Psoas muscle (tissue), 8 donors: ENCODE measurements at places on chromosomes 3 and 15. TPM values are rescaled to one million over a fixed set of nuclear protein-coding genes. Genes with fewer than 3 reads are reported as not detected.

Gene MON1A
- 13.7 TPM for total RNA-seq

Gene SAXO2
- total RNA-seq, result 1.9 TPM

GRCh38 chr15:67531379-67531914 is 10.5 kb downstream of the C15orf61 start:
- H3K36me3 ChIP-seq, result peaks cover 19% of the 10 kb centered on the region
- H3K4me3 ChIP-seq, result no peak overlapping the region
- peaks cover 30% of the 10 kb centered on the region for H3K4me1 ChIP-seq
- DNase-seq, result no peak
- H3K27ac ChIP-seq, result no peak overlapping the region
- no peaks in the 10 kb centered on the region for H3K27me3 ChIP-seq

DNA sequence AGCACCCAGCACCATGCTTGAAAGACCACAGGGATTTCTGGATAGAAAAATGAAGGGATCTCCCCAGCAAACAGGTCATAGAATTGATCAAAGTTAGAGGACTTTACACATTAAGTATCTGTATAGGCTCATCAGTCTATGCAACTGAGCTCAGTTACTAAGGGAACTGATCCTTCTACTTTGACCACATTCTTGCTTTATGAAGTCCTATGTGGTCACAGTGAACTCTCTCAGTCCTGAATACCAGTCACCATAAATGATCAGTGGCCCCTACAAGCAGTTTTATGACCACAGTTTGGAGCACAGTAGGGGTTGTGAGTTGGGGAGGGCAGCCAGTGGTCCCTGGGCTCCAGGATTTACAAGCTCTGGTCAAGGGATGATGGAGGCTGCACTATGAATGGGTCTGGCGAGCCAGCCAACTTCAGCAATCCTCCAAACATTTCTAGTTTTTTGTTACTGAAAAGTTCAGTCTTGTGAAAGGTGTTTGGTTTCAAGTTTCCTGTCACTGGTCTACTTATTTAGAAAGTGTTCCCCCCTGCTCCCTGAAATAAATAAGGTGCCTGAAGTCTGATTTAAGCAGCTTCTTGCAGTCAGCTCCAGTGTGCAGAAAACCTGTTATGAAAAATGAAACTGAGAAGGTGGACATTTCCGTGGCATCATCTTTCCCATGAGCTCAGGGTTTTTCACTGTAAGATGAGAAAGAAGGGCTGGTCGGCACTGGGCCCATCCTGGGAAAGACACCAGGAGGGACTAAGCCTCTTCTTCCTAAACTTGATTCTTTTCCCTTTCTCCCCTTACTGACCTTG is 75.5 kb downstream of the DAPK2 start:
- peak overlapping the region; percentile 78 for H3K27ac ChIP-seq
- H3K4me3 ChIP-seq, result no peak overlapping the region
- H3K4me1 ChIP-seq, result peaks cover 64% of the 10 kb centered on the region
- DNase-seq, result no peak
- no peaks in the 10 kb centered on the region for H3K27me3 ChIP-seq
- H3K36me3 ChIP-seq, result peaks cover 5% of the 10 kb centered on the region

GRCh38 chr3:23811919-23812318 is 6.2 kb downstream of the UBE2E1 start:
- peak overlapping the region; percentile 97 for H3K27ac ChIP-seq
- no peaks in the 10 kb centered on the region for H3K27me3 ChIP-seq
- H3K4me1 ChIP-seq, result peaks cover 65% of the 10 kb centered on the region
- no peak for DNase-seq
- peak overlapping the region; percentile 82 for H3K4me3 ChIP-seq
- H3K36me3 ChIP-seq, result no peaks in the 10 kb centered on the region

Gene GANC
- total RNA-seq, result 22.3 TPM

GRCh38 chr3:16171009-16171408 is 3.5 kb upstream of the GALNT15 start:
- no peaks in the 10 kb centered on the region for H3K36me3 ChIP-seq
- no peak for DNase-seq
- H3K27me3 ChIP-seq, result no peaks in the 10 kb centered on the region
- no peak overlapping the region for H3K4me3 ChIP-seq
- peaks cover 30% of the 10 kb centered on the region for H3K4me1 ChIP-seq

GRCh38 chr15:59686389-59686788 is 2.7 kb downstream of the BNIP2 start:
- peak overlapping the region; percentile 13 for H3K4me3 ChIP-seq
- no peak for DNase-seq
- H3K4me1 ChIP-seq, result peaks cover 30% of the 10 kb centered on the region
- H3K27me3 ChIP-seq, result no peaks in the 10 kb centered on the region

Gene PLA2G4E
- total RNA-seq, result 0.34 TPM

- H3K36me3 ChIP-seq, result no peaks in the 10 kb centered on the region
- no peak overlapping the region for H3K4me3 ChIP-seq
- H3K27me3 ChIP-seq, result no peaks in the 10 kb centered on the region
- H3K27ac ChIP-seq, result no peak overlapping the region
These were observed 962.3 kb upstream of the NR2F2 start for GRCh38 chr15:95368191-95368590.

DNA sequence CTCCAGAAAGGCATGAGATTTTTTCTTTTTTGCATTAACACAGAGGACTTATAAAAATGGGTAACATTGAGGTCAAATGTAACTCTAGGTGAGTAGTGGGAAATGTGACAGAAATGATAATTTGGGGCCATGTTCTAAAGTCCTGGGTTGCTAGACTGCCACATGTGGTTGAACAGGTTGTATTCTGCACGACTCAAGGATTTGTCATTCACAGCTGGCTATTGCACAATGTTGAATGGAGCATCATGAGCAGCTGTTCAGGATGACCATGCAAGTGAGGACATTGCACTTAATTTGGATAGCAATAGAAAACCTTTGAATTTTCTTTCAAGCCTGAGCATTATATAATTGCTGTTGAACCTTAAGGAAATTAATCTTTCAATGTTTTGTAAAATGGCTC is 396.6 kb downstream of the NAALADL2 start:
- H3K4me1 ChIP-seq, result no peaks in the 10 kb centered on the region
- H3K4me3 ChIP-seq, result no peak overlapping the region
- no peaks in the 10 kb centered on the region for H3K36me3 ChIP-seq
- no peak overlapping the region for H3K27ac ChIP-seq
- H3K27me3 ChIP-seq, result no peaks in the 10 kb centered on the region

GRCh38 chr3:185979721-185980121 is 41.9 kb upstream of the TRA2B start:
- no peak overlapping the region for H3K27ac ChIP-seq
- H3K4me3 ChIP-seq, result no peak overlapping the region
- DNase-seq, result no peak
- peaks cover 12% of the 10 kb centered on the region for H3K36me3 ChIP-seq

GRCh38 chr3:100606894-100607512 is 2.4 kb upstream of the ADGRG7 start:
- no peaks in the 10 kb centered on the region for H3K4me1 ChIP-seq
- H3K27ac ChIP-seq, result no peak overlapping the region
- no peak for DNase-seq
- no peaks in the 10 kb centered on the region for H3K36me3 ChIP-seq

DNA sequence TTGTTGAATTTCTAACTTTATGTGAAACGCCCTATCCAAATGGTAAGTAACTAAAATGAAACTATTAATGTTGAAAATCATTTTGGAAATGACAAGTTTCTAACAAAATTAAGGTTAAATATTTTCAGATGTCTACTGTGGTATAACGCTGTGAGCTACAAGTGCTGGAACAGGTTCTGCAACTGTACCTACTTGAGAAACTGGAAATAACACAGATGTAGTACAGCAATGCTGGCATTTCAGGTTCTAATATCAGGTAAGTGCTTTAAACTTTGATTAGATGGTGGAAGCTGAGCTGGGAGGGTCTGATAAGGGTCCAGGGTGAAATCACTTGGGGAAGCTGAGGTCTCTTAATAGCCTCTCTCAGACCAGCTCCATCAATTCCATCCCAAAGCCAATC is 315.1 kb downstream of the STXBP5L start:
- H3K36me3 ChIP-seq, result no peaks in the 10 kb centered on the region
- no peak for DNase-seq
- no peak overlapping the region for H3K27ac ChIP-seq
- no peaks in the 10 kb centered on the region for H3K4me1 ChIP-seq
- no peaks in the 10 kb centered on the region for H3K27me3 ChIP-seq

Gene PRRT3
- 1.4 TPM for total RNA-seq

DNA sequence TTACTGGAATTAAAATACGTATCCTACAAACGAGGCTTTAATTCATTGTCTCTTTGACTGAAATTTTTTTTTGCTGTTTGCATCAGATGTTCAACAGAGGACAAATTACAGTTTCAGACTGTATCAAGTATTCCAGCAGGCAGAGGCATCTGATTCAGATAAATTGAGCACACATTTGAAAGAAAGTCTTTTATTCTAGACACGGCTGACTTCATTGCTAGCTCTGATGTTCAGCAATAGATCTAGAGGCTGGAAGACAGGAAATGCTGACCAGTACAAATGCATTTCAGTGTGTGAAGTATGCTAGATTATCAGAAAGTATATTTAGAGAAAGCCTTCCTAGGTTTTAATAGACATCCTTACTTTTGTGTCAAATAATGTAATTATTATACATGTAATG is 472.2 kb downstream of the NLGN1 start:
- no peaks in the 10 kb centered on the region for H3K36me3 ChIP-seq
- H3K27ac ChIP-seq, result no peak overlapping the region
- DNase-seq, result no peak
- H3K4me3 ChIP-seq, result no peak overlapping the region
- H3K4me1 ChIP-seq, result no peaks in the 10 kb centered on the region
- no peaks in the 10 kb centered on the region for H3K27me3 ChIP-seq

Gene SPSB4
- total RNA-seq, result 0.40 TPM

GRCh38 chr15:74500401-74500800 is 39.4 kb upstream of the UBL7 start:
- no peaks in the 10 kb centered on the region for H3K27me3 ChIP-seq
- H3K4me3 ChIP-seq, result no peak overlapping the region
- no peak overlapping the region for H3K27ac ChIP-seq
- no peaks in the 10 kb centered on the region for H3K36me3 ChIP-seq
- no peaks in the 10 kb centered on the region for H3K4me1 ChIP-seq

- no peaks in the 10 kb centered on the region for H3K36me3 ChIP-seq
- no peak overlapping the region for H3K4me3 ChIP-seq
- DNase-seq, result no peak
- peaks cover 17% of the 10 kb centered on the region for H3K4me1 ChIP-seq
- no peaks in the 10 kb centered on the region for H3K27me3 ChIP-seq
These were observed 91.1 kb upstream of the KLF13 start for GRCh38 chr15:31235311-31236183.

GRCh38 chr3:77464111-77464688 is 424.3 kb downstream of the ROBO2 start:
- no peaks in the 10 kb centered on the region for H3K36me3 ChIP-seq
- H3K27me3 ChIP-seq, result no peaks in the 10 kb centered on the region
- no peak overlapping the region for H3K4me3 ChIP-seq
- no peak overlapping the region for H3K27ac ChIP-seq
- H3K4me1 ChIP-seq, result no peaks in the 10 kb centered on the region
- DNase-seq, result no peak

Gene PPP1R2
- 52.3 TPM for total RNA-seq

DNA sequence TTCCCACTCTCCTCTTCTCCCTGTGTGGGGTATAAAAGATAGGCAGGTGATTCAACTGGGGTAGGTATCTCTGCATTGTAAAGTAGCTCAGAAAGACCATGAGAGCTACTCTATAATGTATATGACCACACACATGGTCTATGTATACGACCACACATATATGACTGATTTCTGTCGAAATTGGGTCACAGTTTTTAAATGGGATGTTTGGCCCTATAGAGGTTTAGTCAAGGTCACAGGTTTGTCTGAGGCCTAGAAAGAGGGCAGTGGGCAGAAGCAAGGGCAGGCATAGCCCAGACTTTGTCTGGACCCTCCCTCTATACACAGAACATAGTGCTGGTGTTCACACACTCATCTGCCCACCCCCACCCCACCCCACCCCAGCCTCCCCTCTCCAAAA is 4.4 kb downstream of the LAMP3 start:
- no peak overlapping the region for H3K27ac ChIP-seq
- H3K4me1 ChIP-seq, result no peaks in the 10 kb centered on the region
- H3K36me3 ChIP-seq, result no peaks in the 10 kb centered on the region

Gene CHRNB4
- total RNA-seq, result not detected

- peaks cover 38% of the 10 kb centered on the region for H3K36me3 ChIP-seq
- peak within 1 kb of the TSS; percentile 92 for H3K27ac ChIP-seq
- DNase-seq, result peak; percentile 96
- H3K4me1 ChIP-seq, result peaks cover 3% of the 10 kb centered on the region
- H3K4me3 ChIP-seq, result peak within 1 kb of the TSS; percentile 91
- no peaks in the 10 kb centered on the region for H3K27me3 ChIP-seq
These were observed at the start of gene ZNF621 for GRCh38 chr3:40524568-40525285. ZNF621 (plus strand) TSS chr3:40524960; CDS start chr3:40525841, 881 bp downstream.

GRCh38 chr3:80606073-80606472 is 838.3 kb upstream of the ROBO1 start:
- H3K4me3 ChIP-seq, result no peak overlapping the region
- DNase-seq, result no peak
- no peaks in the 10 kb centered on the region for H3K36me3 ChIP-seq
- H3K27me3 ChIP-seq, result no peaks in the 10 kb centered on the region
- H3K27ac ChIP-seq, result no peak overlapping the region

GRCh38 chr3:16448639-16449070 is 64.8 kb downstream of the RFTN1 start:
- H3K36me3 ChIP-seq, result no peaks in the 10 kb centered on the region
- H3K4me1 ChIP-seq, result peaks cover 20% of the 10 kb centered on the region
- DNase-seq, result peak; percentile 78
- peak overlapping the region; percentile 50 for H3K27ac ChIP-seq
- no peaks in the 10 kb centered on the region for H3K27me3 ChIP-seq

Gene SPINT1
- 0.54 TPM for total RNA-seq

DNA sequence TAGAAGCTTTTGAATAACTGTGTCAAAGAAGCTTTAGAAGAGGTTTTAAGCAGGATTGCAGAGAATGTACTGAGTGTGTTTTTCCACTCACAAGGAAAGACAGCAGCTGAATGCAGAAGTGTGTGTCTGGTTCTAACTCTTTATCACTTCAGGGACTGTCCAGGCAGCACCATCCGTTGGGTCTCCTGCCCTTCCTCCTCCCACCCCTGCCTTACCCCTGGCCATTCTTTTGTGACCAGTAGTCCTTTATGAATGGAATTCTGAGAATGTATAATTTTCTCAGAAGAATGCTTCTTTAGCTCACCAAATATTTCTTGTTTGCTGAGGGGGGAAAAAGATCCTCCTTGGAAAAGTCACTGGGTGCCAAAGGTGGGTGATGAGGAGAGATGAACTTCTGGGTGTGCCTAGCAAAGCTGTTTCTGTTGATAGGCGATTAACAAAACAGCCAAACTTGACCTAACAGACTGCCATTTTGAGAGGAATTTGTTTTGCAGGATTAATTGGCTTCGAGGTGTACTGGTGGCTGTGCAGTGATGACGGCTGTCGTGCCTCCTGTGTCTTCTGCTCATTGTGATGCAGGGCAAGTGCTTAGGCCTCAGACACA is 70.9 kb downstream of the IGF1R start:
- no peak for DNase-seq
- H3K4me3 ChIP-seq, result no peak overlapping the region
- H3K36me3 ChIP-seq, result no peaks in the 10 kb centered on the region

GRCh38 chr15:99732751-99733267 is 428 bp downstream of the LYSMD4 start:
- no peak for DNase-seq
- no peaks in the 10 kb centered on the region for H3K27me3 ChIP-seq

- H3K36me3 ChIP-seq, result no peaks in the 10 kb centered on the region
- no peaks in the 10 kb centered on the region for H3K27me3 ChIP-seq
- no peak overlapping the region for H3K4me3 ChIP-seq
- no peak for DNase-seq
- no peaks in the 10 kb centered on the region for H3K4me1 ChIP-seq
These were observed 6.0 kb downstream of the KCNMB3 start for GRCh38 chr3:179244878-179245277.
